ENCODE measurements at places on chromosomes 4 and X.

GRCh38 chr4:3687538-3687937 is 78.6 kb upstream of the ADRA2C start:
- no peak for DNase-seq

DNA sequence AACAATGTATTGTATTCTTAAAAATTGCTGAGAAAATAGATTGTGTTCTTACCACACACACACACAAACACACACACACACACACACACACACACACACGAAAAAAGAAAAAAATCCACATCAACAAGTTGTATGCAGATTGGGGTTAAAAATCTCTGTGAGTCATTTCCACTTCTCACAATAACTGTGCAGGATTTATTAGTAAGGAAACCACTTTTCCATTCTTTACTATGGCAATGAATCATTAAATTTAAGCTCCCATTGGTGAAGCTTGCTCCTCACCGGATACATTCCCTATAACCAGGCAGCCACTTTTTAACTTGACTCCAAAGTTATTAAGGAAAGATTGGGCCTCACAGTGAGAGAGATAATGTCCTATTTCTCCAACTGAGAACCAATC is 19.7 kb upstream of the MAGEE1 start:
- no peak for DNase-seq

GRCh38 chr4:24770032-24770584 is 25.3 kb upstream of the SOD3 start:
- no peak for DNase-seq

GRCh38 chr4:57048590-57049304 is 61.4 kb downstream of the IGFBP7 start:
- DNase-seq = no peak

DNA sequence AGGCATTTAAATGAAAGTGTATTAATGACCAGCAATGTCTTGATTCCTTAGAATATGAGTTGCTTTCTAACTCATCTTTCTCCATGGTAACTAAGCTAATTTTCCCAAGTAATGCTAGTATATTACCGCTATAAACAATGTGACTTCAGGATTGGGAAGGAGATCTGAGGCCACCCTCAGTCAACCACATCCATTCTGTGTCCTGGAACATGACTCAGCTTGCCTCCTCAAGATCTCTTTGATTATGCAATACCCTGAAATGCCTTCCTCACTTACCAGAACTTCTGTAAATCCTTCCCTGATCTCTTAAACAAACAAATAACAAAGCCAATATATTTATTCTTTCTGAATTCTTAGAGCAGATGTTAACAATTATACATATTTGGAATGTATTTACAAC is 1495.5 kb downstream of the PCDH18 start:
- DNase-seq = no peak

DNA sequence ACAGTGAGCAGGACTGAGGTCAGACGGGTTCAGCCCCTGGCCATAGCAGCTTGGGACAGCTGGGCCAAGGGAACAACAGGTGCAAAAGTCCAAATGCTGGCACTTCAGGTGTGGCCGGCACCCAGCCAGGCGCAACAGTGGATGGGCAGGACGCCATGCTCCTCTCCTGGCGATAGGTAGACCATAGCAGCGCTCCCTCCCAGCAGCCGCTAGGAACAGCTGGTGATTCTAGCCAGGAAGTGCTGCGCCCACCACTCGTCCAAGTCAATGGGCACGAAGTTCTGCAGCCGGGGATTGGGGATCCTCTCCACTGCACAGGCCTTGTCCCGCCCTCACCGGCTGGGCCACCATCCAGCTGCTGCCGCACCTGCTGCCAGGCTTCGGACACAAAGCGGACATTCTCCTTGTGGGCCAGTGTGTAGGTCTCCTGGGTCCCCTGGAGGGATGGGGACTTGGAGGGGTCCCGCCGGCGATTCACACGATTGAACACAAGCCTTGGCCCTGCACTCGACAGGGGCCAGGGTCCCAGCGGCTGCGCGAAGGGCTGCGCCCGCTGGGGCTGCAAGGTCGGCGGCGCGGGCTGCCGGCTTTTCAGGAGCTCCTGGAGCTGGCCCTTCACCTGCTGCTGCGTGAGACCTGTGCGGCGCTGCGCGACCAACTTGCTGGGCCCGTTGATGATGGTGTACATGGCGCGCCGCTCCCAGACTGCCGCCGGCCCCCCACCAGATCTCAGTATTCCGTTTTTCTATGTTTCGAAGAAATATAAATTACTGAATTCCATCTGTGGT is 227.5 kb upstream of the STK26 start:
- no peak for DNase-seq

DNA sequence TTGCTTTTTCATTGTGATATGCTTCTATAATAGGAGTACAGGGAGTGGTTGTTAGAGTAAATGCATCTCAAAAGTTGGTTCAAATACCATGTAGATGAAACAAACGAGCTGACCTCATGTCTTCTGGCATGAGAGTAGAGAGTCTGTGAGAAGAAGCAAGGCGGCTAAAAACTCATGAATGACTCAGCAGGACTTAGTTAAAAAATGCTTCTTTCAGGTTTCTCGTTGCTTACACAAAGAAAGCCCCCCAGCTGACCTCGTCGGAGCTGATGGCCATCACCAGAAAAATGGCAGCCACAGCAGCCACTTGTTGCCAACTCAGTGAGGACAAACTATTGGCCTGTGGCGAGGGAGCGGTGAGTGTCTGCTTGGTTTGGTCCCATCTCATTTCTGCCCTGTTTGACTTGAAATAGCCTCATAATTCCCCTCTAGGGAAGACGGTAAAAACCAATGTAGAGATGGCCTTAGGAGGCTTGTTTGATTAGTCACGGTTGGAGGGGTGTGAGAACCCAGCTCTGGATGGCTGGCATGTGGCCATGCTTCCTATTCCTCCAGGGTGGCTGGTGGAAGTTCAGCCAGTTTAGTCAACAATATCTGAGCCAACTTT is 14.5 kb downstream of the AFP start:
- no peak for DNase-seq

- DNase-seq = no peak
Measured at GRCh38 chrX:137044893-137045292, 11.1 kb upstream of the GPR101 start.

GRCh38 chrX:150926791-150927190 is 28.3 kb upstream of the CD99L2 start:
- no peak for DNase-seq

DNA sequence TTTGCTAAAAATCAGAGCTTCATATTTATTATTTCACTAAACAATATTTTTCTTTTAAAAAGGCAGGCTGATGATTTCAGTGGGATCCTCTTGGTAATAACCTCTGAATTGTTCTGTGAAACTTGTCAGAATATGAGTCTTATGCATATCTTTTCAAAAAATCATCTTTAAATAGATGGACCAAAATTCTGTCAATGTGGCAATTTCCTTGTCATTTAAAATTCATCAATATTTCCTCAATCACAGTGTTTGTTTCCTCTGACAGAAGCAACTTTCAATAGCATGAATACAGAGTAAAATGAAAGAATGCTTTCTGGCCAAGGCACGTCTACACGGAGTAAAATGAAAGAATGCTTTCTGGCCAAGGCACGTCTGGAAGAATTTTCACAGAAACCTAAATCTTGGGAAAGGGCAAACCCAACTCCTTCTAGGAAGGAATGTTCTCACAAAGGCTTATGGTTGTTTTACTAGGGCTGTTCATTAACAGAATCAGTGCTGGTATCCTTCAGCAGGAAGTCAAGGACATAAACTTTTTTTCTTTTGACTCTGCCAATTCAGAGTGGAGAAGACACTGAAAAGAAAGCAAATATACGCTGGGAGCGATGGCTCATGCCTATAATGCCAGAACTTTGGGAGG is 99.0 kb upstream of the GPR34 start:
- no peak for DNase-seq

DNA sequence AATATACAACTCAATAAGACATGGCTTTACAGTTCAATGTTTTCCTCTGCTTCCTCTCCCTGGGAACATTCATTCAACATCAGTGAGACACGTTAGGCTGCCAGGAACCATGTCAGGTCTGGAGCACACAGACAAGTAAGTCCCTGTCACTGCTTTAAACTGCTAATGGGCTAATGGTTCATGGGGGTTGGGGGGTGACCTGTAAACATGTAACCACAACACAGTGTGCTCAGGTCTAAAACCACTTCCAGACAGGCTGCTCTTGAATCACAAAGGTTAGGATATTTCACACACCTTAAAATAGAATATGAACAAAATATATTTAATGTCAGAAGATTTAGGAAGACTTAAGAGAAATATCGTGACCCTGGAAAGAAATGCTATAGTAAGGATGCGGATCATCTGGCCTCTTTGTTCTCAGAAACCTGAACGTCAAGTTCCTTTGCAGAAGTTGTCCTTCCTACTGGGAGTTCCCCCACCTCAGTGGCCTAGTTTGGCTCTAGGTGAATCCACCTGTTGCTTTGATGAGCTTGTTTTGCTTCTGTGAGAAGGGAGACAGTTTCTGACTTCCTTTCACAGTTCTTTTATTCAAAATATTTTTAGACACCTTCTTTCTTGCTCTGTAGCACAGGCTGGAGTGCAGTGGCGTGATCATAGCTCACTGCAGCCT is 359.9 kb downstream of the UNC5C start:
- DNase-seq = no peak

DNA sequence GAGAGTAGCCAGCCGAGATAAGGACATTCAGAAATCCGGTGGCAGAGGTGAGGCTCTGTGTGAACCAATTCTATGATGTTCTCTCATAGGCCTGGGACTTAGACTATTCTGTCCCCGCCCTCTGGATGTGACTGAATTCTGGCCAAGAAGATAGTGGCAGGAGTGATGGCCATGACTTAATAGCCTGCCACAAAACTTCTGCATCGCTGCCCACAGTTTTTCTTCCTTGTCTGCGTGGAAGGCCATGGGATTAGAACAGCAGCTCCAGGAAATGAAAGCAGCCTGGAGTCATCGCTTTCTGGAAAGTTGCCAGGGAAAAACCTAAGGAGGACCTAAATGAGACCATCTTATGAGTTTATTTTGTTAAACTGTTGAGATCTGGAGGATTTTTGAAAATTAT is 134.7 kb downstream of the F11 start:
- DNase-seq = no peak

DNA sequence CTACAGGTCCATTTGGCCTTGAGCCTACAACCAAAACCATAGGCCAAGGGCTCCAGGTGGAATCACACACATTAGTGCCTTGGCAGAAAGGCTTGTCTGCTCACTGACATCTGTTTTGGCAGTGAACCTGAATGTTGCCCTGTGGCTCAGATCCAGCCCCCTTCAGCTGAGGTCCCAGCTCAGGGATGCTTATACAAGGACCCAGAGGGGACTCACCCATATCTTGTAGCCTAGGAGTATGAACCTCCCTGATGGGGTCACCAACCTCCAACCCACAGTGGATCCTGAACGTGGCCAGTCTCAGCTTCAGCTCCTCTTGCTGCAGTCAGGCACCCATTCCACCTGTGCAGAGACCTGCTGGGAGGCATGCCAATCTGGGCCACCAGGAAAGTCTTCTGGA is 50.8 kb upstream of the HMX1 start:
- DNase-seq = no peak

- no peak for DNase-seq
Measured at GRCh38 chr4:113478032-113478431, 283.5 kb downstream of the CAMK2D start.

- no peak for DNase-seq
Measured at GRCh38 chr4:126004941-126005340, 690.2 kb downstream of the FAT4 start.

DNA sequence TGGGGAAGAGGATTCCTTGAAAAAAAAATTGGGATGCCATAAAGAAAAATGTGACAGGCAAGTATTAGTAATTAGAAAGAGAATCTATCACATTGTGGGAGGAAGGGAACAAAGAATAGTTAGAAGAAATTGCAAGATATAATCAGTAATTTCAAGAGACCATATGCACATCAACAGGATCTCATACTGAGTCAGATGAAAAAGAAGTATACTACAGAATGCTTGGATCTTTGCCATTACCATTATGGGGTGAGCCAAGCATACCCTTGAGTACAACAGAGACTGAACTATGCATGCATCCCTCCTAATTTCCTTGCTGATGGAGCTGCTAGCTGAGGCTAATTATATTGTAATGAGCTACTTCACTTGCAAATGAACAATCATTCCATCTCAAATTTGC is 287.6 kb downstream of the PAPSS1 start:
- DNase-seq = no peak

DNA sequence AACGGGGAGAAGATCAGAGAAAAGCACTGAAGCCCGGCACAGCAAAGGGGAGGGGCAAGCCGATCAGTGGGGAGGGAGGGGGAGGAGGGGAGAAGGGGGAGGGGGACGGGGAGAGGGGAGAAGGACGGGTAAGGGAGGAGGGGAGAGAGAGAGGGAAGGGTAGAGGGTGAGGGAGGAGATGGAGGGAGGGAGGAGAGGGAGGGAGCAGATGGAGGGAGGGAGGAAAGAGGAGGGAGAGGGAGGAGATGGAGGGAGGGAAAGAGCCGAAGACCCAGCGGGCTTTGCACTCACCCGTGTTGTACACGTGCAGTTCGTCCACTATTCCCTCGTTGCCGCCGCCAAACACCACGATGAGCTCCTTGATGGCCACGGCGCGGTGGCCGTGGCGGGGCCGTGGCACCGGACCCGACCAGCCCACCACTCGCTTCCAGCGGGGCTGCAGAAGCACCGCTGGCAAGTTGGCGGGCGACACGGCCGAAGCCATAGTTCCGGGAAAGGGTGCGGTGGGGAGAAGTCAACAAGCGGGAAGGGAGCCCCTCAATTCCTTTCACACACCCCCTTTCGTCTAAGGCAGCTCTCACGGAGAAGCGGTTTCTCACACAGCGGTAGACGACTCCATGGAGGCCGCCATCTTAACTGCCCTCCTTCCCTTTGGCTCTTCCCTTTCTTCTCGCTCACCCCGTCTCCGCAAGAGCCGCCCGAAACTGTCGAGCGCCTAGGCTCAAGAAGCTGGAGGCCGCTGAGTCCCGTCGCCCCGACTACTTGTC is 1.1 kb downstream of the HCFC1 start:
- peak; percentile 75 for DNase-seq

GRCh38 chrX:123731987-123732669 is 724 bp downstream of the THOC2 start:
- no peak for DNase-seq

GRCh38 chrX:31547816-31548215 is 476.0 kb upstream of the FTHL17 start:
- DNase-seq = no peak

All from NCI-H1436 (cell line).